NCI-H510A (cell line): ENCODE measurements at places on chromosomes 5 and 9.

DNA sequence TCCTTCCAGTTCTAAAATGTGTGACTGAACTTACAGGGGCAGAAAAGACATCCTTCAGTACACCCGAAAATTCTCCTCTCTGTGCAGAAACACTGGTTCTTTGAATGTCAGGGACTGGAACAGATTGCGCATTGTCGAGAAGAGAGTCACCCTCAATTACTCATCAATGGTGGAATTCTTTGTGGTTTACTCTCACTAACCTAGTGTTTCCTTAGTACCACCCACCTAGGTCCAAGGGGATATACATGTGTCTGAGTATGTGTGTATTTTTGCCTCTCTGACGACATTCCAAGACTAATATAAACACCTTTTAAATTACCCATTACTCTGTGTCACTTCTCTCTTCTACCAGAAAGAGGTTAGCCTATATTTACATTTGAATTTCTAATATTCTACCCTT is 660.8 kb downstream of the TLE1 start:
- no peak for DNase-seq

DNA sequence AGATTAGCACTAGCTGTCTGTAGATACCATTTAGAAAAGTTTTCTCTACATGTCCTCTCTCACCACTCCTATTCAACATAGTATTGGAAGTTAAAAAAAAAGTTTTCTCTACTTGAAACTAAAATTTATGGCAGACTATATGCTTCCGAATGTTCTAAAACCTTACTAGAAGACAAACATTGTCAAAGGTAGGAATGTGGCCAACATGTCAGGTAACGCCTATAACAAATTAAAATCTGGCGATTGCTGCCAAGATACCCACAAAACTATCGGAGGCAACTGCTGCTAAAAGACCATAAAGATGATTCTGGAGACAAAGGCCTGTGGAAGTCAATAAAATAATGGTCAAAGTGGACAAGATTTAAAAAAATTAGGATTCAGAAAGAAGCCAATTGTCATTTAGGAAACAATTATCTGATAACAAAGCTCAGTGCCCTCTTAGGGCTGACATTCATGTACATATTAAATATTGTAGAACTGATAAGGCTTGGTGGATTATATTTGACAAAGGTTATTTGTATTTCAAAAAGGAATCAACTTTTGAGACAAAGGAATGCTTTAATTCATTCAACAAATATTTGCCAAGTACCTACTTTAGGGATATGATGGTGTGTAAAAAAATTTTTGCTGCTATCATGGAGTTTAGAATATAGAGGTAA is 52.7 kb downstream of the CDKN2A start:
- DNase-seq: no peak

DNA sequence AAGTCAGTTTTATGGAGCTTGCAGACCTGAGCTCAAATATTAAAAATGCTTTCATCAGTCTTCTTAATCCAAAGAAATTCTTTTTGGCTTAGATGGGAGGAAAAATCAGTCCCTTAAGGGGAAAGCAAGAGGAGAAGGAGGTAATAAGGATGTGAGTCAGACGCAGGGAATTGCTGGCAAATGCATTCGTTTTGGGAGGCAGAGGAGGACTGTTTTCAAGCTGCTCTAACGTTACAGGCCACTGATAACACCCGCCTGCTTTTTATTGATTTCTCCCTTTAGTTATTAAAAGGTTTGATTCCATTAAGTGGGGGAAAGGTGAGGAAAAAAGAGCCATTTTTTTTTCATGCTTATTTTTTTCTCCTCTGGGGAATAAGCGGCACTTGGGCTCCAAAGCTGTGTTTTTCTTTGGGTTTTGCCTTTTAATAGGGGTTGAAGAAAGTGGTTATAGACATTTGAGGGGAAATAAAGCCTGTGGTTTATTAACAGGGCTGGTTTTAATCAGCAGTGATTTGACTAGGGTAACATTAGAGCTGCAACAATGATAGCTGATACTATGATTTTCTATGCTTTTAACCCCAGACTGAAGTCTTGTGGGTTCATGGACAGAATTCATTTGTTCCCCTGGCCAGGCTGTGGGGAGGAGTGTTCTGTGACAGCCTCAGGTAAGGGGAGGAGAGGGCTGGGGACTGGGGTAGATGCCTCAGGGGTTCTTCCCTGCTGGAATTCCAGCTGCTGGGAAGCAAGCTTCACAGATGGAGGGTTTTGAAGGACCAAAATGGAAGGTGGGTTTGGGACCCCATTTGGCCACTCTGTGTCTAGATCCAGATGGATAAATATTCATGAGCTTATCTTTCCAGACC is 225.2 kb downstream of the GAS1 start:
- DNase-seq: no peak

- no peak for DNase-seq
Measured at GRCh38 chr5:54470128-54470527, 14.6 kb downstream of the HSPB3 start.

- peak; percentile 9 for DNase-seq
Measured at GRCh38 chr9:72952914-72953313, at the start of gene ALDH1A1. Gene ALDH1A1, minus strand, starts transcription at chr9:72953053. Its CDS starts 53 bp downstream, at chr9:72953000.

DNA sequence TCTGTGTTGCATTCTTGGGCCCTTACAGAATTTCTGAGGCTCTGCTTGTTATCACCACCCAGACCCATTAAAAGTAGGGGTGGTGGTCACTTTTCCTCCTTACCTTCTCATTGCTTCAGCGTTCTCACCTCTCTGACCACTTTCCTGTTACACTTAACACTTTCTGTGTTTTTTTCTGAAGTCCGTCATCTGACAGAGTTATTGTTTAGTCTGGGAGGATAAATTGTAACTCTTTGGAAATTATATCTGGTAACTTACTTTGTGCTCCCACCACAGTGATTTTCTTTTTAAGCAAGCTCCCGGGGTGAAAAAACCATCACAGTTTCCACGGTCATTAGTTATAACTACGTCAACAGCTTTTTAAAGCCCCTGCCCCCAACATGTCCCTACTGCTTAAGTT is 211.2 kb upstream of the OTULINL start:
- no peak for DNase-seq

DNA sequence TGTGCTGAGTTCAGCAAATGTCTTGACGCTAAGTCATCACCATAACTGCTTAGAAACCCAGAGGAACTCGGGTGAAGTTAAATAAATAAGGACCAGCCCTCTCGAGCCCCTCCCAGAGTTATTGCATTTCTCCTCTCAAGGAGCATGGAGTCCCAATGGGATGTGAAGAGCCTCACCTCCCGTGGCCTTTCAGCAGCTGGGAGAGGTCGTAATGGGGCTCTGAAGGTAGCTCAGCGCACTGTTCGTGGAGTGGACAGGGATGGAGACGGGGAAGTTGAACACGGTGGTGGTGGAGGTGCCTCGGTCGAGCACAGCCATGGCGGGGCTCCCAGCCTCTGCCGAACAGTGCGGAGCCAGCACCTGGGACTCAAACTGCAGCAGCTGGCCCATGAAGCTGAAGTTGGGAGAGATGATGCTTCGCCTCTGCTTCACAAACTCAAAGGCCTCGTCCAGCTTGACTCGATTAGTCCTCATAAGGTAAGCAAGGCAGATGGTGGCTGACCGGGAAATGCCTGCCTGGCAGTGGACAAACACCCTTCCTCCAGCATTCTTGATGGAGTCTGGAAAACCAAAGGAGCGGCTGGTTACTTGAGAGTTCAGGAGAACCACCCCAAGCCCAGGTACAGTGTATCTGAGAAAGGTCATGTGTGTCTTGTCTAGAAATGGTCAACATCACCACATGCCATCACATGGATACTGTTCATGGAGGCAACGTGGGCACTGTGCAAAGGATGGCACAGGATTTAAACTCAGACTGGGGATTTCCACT is 2.2 kb downstream of the DUSP1 start:
- DNase-seq: no peak

DNA sequence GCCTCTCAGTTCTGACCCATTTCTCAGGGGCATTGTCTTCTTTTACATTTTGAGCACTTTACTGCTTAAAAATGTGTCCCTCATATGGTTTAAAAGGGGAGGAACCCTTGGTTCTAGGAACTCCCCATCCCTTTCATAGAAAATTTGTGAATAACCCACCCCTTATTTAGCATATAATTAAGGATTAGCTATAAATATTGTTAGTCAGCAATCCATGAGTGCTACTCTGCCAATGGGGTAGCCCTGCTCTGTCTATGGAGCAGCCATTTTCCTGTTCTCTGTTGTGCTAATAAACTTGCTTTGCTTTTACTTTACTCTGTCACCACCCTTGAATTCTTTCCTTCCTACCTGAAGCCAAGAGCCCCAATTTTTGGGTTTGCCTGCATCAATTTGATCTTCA is 12.3 kb upstream of the NNT start:
- no peak for DNase-seq

GRCh38 chr5:160155017-160155750 is 35.9 kb upstream of the PWWP2A start:
- no peak for DNase-seq

DNA sequence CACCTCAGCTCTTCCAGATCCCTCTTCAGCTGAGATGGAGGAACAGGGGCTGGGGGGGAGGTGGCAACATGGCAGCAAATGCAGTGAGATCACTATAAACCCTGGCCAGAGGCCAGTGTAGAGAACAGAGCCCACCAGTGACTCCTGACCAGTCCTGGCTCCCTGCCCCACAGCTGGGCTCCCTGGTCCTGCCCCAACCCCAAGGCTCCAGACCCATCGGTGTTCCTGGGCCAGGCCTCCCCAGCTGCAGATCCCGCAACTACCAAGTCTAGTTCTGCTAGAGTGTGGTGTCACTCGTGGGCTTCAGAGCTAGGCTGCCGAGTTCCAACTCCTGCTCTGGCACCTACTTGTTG is 16.8 kb downstream of the AKNA start:
- no peak for DNase-seq
